GM13976 (cell line): ENCODE measurements at places on chromosomes 11 and 22.

- no peak for DNase-seq
Observed at GRCh38 chr11:62613291-62613778, 278 bp downstream of the ROM1 start.

GRCh38 chr11:40388097-40388818 is 1071.2 kb downstream of the LRRC4C start:
- no peak for DNase-seq

DNA sequence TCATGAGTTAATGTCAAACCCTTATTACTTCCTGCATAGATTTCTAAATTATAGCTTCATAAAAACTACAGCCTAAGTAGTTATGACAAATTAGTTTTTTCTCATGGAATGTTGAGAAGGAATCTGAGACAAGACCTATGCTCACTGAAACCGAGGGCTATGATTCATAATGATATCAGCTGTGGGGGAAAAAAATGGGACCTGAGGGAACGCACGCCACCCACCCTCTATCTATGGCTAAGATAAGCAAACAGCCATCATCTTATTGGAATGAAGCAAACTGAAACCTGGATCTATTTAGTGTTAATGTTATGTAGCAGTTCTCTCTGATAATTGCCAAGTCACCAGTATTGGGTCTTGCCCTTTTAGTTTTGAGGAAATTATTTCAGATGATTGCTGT is 906.9 kb upstream of the RAG2 start:
- no peak for DNase-seq

- no peak for DNase-seq
Observed at GRCh38 chr11:75014129-75014528, 25.4 kb downstream of the NEU3 start.

DNA sequence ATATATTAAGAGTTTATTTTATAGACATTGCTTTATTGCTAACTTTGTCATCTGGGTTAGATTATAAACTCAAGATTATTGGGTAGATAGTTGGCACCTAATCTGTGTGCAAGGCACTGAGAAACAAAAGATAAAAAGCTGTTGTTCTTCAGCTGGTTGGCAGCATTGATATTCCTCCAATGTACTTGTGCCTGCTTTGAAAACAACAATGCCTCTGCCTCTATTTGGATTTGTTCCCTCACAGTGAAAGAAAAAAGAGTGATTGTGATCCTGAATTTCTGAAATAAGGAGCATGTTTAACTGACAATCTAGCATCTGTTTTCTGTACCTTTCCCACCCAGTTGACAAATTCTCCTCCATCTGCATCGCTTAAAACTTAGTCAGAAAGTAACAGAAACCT is 98.3 kb downstream of the TYR start:
- DNase-seq: no peak
